Left ventricle myocardium inferior (tissue), 1 donor: ENCODE measurements at places on chromosomes 12 and 14.

- peak; percentile 28 for DNase-seq
Measured at GRCh38 chr12:12405882-12406281, 49.0 kb downstream of the BORCS5 start.

DNA sequence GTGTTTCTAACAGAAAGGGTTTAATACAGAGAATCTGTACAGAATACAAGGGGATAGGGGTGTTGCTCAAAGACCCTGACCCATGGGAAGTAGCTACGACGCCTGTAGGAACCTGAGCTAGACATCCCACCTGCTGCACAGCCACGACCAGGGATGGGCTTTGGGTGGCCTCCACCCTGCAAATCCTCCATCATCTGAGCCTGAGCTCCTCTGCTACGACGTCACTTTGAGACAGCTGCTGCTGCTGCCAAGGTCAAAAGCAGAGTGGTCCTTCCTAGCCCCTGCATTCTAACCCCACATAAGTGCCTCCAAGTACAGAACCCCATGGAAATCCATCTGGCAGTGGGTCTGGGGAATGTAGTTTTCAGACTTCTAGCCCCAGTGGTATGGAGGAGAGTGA, 43.8 kb downstream of the JAG2 start:
- no peak for DNase-seq

DNA sequence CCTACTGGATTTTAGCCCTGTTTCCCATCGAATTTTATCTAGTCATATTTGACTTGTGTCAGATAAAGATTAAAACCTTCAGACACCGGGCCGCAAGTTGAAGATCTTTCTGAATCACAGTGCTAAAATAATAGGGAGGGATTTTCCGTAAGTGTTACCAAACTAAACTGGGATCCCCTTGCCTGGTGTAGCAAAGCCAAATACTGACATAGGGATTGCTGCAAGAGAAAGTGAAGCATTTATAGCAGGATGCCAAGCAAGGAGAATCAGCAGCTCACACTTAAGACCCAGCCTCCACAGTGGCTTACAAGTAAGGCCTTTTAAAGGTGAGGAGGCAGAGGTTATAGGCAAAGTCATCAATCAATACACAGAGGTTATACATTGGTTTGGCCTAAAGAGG, 147.4 kb downstream of the AKAP6 start:
- no peak for DNase-seq

GRCh38 chr14:103694572-103695026, 20.7 kb downstream of the XRCC3 start:
- no peak for DNase-seq

- no peak for DNase-seq
Measured at GRCh38 chr12:25263594-25263993, 12.9 kb upstream of the KRAS start.

DNA sequence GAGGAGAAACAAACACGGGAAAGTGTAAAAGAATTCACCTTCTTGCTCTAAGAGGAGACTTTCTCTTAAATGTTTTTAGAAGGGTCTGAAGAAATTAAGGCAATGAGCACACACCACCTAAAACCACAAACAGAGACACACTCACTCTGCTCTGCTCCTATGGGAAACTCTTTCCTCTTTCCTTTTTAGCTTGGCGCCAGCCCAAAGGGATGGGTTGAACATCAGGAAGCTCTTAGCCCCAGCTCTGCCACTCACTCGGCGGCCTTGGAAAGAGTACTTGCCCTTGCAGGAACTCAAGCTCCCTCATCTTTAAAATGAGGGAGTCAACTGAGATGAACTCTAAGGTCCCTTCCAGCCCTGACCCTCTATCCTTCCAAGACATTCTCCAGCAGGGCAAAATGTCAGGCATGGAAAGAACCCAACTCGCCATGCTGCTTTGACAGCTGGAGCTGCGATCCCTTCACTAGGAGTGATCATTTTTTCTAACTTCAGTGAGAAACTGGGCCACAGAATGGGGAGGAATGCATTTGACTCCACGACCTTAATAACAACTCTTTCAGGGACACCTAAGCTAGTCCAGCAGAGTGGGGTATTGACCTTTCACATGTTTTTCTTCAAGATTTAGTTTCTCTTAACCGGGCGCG, 980 bp upstream of the RNASE8 start:
- DNase-seq = no peak

- no peak for DNase-seq
Measured at GRCh38 chr12:54329759-54330158, 4.8 kb downstream of the COPZ1 start.

DNA sequence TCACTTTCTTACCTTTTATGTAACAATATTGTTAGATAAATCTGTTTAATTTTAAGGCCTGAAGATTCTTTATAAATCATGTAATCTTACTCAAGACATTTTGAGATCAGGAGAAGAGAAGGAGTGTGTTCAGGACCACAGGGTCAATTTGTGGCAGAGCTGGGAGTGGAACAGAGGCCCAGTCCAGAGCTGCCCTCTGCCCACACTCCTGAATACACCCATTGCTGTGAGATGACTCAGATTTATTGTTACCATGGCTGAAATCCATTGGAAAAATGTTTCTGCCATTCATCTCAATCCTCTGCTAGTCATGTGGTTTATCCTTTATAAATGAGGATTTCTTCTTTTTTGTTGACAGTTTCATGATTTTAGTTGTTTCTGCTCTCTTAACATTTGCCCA, 100.5 kb upstream of the STXBP6 start:
- no peak for DNase-seq

DNA sequence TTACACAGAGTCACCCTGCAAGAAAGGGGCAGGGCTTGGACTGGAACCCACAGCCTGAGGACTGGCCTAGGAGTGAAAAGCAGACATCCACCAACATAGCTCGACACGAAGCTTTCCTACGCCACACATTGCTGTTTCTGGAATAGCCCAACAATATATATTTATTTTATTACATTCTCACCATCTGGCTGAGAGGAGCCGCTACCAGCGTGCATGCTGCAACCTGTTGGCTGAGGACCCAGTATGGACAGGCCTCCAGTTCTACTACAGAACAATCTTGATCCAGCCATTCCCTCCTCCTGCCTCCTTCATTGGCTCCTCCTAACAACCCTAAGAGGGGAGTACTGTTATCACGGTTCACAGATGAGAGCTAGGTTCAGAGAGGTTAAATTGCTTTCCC, 35.6 kb upstream of the TBX5 start:
- no peak for DNase-seq

DNA sequence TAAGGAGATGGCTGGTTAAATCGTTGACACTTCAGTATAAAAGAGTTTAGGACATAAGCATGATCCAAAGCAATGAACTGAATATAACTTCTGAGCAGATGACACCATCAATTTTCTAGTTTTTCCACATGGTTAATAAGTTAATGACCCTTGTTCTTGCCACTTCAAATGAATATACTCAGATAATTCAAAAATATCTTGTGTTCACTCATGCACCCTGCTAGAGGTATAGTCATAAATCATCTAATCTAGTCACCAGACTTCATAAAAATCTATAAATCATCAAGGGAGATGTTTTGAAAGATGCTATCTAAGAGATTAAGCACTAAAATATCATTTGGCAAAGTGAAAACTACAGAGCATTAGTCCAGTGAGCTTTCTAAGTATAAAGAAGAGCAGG, 131.9 kb downstream of the MDGA2 start:
- DNase-seq = no peak

GRCh38 chr12:32666018-32666417, 13.1 kb upstream of the DNM1L start:
- DNase-seq = no peak

GRCh38 chr12:6322352-6322751, 11.9 kb downstream of the PLEKHG6 start:
- DNase-seq = no peak

- DNase-seq = no peak
Measured at GRCh38 chr12:80260269-80260668, 160.9 kb downstream of the OTOGL start.

DNA sequence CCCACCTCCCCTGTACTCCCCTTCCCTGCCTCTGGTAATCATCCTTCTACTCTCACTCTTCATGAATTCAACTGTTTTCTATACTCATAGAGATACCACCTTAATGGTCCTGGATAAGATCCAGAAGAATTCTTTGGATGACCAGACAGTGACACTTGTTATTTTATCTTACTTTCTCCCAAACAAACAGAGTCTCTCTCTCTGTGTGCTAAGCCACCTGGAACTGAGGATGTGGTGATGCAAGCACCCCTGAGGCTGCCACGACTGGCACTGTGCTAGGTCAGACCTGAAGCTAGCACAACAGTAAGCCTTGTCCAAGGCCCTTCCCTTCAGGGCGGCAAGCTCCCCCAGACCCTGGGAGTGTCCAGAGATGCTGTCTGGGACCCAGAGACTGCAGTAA, 250.2 kb downstream of the C12orf50 start:
- no peak for DNase-seq

DNA sequence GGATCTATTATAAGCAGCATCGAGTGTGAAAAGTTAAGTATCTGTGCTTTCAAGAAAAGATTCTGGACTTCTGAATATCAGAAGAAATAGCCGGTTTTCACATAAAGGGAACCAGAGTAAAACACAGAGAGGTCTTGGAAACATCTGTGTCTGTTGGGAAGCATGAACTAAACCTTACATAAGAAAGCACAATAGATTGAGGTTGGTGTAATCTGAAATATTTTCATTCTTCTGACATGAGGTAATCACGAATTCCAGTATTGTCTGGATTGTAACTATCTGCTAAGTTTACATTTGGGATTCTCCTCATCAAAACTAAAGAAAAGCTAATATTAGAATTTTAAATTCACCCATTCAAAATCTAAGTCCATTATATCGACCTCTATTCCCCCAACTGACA, 161.3 kb downstream of the CPNE8 start:
- DNase-seq = no peak

DNA sequence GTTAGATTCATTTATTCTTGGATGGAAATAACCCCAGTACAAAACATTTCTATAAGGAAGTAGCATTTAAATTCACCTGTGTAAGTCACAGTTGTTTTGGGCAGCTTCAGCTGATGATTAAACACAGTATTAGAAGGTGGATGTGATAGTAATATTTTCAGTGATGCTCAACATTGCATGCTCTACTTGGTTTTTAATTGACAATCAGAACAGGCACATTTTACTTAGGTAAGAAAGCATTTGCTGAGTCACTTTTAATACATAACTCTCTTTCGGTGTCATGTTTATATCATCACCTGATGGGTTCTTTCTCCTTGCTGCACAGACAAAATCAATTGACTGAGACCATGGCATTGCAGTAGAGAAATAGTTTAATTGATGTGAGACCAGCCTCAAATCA, 80.7 kb downstream of the CMAS start:
- DNase-seq = no peak

DNA sequence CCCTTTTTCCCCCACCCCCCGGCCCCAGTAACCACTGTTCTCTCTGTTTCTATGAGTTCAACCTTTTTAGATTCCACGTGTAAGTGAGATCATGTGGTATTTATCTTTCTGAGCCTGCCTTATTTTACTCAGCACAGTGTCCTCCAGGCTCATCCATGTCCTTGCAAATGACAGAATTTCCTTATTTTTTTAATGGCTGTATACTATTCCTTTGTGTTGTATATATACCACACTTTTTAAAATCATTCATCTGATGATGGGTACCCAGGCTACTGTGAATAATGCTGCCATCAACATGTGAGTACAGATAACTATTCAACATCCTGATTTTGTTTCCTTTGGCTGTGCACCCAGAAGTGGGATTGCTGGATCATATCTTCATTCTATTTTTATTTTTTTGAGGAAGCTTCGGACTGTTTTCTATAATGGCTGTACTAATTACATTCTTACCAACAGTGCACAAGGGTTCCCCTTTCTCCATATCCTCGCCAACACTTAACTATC, 54.7 kb downstream of the DDX51 start:
- DNase-seq = no peak

DNA sequence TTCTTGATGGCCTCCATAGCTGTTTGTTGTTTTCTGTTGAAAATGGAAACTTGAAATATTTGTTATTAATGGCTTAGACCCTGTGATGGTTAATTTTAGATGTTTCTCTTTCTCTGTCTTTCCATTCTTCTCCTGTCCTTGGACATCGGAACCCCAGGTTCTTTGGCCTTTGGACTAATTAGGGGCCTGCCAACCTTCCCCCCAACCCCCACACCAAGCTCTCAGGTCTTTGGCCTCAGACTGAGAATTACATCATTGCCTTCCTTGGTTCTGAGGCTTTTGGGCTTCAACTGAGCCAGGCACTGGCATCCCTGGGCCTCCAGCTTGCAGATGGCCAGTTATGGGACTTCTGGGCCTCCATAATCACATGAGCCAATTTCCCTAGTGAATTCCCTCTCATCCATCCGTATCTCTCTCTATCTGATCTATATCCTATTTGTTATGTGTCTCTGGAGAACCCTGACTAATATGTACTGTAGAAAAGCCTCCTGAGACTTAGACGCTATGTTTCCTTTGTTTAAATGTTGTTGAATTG, 71.6 kb downstream of the FGD4 start:
- DNase-seq = no peak

- no peak for DNase-seq
Measured at GRCh38 chr12:13199592-13199991, 3.1 kb downstream of the EMP1 start.

DNA sequence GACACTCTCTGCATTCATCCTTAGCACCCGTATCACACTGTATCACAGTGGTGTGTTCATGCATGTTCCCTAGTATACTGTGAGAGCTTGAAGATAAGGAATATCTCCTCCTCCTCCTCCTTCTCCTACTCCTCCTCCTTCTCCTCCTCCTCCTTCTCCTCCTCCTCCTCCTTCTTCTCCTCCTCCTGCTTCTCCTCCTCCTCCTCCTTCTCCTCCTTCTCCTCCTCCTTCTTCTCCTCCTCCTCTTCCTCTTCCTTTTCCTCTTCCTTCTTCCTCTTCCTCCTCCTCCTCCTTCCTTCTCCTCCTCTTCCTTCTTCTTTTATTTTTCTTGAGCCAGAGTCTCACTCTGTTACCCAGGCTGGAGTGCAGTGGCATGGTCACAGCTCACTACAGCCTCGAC, 27.1 kb downstream of the DAO start:
- DNase-seq = no peak

DNA sequence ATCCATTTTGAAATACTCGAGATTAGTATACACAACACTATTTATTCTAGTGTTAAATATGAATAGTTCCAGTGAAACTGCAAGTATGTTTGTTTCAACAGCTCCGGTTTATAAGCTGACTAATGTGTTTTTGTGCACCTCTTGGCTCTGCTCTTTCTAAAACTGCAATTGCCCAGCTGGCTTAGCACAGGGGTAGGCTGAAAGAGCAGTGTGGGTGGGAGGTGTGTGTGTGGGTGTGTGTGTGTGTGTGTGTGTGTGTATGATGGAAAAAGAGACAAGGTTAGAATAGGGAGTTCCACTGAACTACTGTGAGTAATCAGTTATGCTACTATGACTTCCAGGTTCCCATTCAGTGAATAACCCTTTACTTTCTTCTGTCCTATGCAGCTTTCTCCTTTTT, 37.8 kb upstream of the DDHD1 start:
- DNase-seq = no peak

DNA sequence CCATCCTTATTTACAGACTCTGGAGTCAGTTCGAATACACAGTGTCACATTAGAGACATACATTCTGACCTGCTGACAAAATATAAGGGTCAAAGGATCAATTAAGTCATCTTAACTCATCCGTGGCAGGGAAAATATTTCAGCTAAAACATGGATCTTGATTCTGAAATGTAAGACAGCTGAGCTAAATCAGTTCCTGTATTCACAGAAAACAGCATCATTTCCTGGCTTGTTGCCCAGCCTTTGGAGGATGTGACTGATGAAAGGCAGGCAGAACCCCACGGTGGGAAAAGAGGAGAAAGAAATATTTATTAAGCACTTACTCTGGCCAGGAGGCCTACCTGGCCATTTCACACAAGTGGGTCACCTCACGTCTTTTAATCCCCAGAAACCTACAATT, 101.9 kb downstream of the GAS2L3 start:
- no peak for DNase-seq

GRCh38 chr12:3636328-3636727, 116.6 kb downstream of the CRACR2A start:
- DNase-seq = no peak
